ENCODE measurements at places on chromosomes 4 and X. TPM values are rescaled to one million over a fixed set of nuclear protein-coding genes. Genes with fewer than 3 reads are reported as not detected.
A peak's percentile ranks its signal among the peaks of the same experiment; 100 is the strongest.

GRCh38 chr4:42655269-42655637 is 1.7 kb downstream of the ATP8A1 start:
- no peak for DNase-seq

DNA sequence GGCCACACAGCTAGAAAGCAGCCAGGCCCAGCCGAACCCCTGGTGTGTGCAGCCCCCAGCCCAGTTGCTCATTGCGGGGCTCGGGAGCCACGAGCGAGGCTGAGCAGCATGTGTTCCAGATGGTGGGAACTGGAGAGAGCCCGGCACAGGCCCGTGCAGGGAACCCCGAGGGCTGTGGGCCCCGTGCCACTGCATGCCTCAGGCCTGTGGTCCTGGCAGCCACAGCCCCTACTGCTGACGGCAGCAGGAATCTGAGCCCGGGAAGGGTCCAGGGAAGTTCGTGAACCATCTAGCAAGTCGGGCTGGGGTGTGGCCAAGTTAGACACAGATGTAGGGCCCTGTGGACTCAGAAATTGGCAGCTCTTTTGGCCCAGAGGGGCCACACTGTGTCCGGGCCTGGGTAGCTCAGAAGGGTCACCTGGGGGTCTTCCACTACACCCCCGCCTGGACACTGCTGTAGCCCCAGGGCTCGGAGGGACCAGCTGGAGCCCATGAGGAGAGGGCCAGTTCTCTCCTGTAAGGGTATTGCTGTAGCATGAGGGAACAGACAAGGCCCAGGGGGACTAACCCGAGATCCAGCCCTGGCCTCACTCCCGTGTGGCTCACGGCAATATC is 12.1 kb downstream of the HTRA3 start:
- peak; percentile 74 for DNase-seq

DNA sequence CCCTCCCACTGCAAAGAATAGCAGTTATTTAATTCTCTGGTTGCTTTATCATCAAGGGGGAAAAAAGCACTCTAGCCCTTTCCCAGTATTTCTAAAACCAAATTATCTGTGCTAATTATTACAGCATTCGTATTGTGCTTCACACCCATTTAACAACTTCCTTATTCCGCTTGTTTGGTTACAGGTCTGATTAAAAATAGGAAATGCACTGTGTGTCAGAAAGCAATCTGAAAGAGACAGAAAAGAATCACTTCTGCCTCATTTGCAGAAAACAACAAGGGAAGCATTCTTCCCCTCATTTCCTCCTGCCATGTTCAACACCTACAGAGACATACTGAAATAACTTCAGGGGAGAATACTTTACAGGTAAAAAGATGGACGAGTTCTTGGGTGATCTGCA is 114.9 kb upstream of the MAP3K15 start:
- no peak for DNase-seq

DNA sequence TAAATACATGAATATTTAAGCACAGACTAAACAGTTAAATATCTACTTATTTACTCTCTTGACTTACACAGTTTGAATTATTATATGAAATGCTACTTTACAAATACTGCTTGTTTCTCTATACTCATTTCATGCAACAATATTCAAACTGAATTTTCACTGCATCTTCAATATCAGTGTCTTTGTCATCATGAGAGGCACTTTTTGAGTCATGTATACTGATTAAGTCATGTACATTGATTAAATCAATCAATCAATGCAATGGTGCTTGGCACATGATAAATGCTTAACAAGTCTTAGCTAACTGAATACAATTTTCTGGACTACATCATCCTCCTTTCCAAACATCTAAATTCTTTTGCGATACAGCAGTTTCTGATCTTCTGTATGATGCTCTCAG is 67.1 kb downstream of the CHM start:
- DNase-seq = no peak

PNMA5 gene
- not detected for total RNA-seq

DNA sequence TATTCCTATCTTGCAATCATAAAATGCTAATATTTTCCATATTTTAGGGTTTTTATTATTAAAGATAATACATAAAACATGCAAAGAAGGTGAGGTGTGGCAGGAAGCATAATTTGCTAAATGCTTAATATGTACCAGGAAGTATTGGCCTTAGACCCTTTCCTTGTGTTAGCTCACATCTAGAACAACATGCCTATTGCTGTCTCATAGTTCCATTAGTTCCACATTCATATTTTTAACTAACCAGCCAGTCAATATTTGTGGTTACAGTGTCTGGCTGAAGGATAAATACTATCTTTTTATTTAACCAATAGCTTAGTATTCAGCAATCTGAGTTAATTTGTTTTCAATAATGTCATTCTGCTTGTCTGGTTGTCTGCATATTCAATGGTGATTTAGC is 432.6 kb downstream of the INPP4B start:
- DNase-seq = no peak

GAGE12E gene
- total RNA-seq = not detected

IBSP gene
- not detected for total RNA-seq

- peak; percentile 22 for DNase-seq
Observed at GRCh38 chr4:143240939-143241679, 56.4 kb downstream of the USP38 start.

DNA sequence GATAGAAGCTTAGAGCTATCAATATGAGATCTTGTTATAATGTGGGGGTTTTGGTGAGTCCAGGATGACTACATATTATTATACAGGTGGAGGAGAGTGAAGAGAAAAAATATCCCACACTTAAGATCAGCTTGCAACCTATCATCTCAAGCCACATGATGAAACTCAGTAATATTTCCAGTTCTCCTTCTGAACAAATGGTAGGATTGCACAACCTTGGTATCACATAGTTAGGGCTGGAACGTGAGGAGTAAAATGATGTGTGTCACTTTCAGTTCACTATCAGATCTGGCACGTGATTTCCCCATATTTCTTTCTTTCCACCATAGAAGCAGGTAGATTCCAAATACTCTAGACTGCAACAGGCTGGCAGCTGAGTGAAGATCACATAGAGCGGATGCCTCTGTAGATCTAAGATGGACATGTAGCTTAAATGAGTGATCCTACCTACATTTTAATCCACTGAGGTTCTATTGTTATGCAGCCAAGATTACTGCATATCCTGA is 150.6 kb upstream of the ANKRD50 start:
- no peak for DNase-seq

- DNase-seq = no peak
Observed at GRCh38 chr4:41534404-41534803, 3.6 kb upstream of the LIMCH1 start.

DNA sequence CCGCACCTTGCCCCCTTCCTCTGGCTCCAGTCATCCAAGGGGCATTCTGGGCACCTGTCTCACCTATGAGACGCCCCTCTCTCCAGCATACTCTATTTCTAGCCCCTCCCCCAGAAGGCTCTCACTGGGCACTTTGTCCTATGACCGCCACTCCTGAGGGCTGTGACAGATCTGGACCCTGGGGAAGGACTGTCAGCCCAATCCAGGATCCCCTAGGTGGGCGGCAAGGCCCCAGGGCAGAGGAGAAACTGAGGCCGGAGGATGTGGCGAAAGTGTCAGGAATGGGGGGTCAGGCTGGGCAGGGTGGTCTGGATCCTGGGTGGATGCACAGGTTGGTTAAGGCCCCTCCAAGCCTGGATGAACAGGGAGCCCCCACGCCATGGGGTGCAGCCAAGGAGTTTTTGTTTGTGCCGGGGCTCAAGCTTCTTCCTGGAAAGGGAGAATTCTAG is 16.2 kb upstream of the NAT8L start:
- no peak for DNase-seq

GRCh38 chr4:139890816-139891215 is 225.2 kb downstream of the MGST2 start:
- peak; percentile 84 for DNase-seq

GRCh38 chr4:76704133-76704881 is 193.6 kb downstream of the SOWAHB start:
- DNase-seq = peak; percentile 81

CYTL1 gene
- total RNA-seq = 1.4 TPM

POU3F4 gene
- not detected for total RNA-seq

DNA sequence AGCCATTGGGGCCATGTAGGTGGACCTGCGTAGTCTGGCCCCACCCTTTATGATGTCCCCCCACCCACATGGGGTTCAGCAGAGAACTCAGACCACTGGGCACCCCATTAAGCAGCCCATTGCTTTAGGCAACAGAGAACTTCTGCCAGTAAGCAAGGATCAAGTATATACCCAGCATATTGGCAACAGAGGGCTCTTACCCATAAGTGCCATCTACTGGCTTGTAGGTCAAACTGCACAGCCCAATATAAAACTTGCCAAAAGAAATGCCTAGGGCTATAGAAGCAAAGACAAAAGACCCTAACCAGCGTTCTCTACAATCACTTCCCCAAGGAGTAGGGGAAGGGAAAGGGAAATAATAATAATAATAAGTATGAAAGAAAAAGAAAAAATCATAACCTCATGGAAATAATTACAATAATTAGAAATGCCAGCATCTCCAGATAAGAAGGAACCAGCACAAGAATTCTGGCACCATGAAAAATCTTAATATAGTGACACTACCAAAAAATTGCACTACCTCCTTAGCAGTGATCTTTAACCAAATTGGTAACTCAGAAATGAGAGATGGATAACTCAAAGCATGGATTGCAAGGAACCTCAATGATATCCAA is 1090.7 kb downstream of the FAT4 start:
- peak; percentile 39 for DNase-seq

GRCh38 chr4:5365071-5366008 is 314.1 kb downstream of the STK32B start:
- DNase-seq = peak; percentile 97

CLCN4 gene
- total RNA-seq = 4.5 TPM

DNA sequence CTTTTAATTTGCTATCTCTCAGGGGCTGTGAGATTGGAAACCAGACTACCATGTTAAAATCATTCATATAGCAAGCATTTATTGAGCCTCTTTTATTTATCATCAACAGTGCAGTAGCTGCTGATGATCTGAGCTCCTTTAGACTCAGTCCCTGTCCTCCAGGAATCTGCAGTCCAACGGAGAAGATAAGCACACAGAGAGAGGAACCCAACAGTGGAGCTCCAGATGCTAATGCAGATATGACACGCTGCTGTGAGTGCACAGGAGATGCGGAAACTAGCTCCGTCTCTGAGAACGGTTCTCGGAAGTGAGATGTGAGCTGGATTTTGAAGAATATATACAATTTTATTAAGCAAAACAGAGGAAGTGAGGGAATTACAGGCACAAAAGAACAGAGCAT is 35.4 kb downstream of the DCHS2 start:
- no peak for DNase-seq

CXCR3 gene
- not detected for total RNA-seq

PARM1 gene
- total RNA-seq = under 0.01 TPM

BGN gene
- 11.3 TPM for total RNA-seq

CXCL3 gene
- not detected for total RNA-seq

DNA sequence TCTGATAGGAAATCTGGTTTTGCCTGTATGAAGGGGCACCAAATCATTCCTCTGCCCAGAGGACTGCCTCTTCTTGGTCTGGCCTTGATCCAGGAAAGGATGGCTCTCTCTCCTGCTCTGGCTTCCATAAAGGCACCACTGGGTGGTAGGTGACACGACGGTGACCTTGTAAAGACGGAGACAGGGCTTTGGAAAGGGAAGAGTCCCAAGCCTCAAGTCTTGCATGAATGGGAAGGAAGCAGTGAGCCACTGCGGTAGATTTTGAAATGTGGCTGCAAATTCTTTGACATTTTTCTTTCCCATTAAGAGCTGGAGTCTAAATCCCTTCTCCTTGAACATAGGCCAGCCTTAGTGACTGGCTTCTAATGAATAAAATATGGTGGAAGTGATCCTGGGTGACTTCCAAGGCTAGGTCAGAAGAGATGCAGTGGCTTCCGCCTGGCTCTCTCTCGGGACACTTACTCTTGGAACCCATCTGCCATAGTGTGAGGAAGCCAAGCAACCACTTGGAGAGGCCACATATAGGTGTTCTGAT is 347.4 kb downstream of the BCOR start:
- DNase-seq = no peak

DNA sequence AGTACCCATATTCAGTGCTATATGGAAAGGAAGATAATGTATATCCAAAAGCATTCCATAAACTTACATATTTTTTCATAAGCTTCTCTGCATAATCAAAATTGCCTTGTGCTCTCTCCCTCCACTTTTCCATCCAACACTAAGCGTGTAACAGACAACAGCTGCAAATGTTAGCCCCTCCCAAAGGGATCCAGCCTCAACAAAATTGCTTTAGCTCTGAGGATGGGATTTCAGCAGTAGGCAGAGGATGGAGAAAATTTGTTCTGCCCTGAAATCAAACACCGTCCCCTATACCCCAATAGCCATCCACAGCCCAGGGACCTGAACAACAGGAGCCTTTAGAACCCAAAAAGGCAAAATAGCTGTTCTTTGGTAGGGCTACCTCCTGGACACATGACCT is 28.8 kb upstream of the FGF13 start:
- no peak for DNase-seq

DNA sequence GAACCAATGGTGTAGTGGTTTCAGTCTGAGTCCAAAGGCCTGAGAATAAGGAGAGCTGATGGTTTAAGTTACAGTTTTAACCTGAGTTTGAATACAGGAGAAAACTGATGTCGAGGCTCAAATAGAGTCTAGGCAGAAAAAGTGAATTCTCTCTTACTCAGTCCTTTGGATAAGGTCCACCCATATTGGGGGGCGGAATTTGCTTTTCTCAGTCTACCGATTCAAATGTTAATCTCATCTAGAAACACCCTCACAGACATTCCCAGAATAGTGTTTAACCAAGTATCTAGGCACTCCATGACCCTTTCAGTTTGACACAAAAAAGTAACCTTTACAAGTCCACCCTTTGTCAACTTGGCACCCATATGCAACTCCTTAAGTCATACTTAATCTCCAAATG is 216.0 kb downstream of the GRID2 start:
- DNase-seq = no peak

FGFBP1 gene
- not detected for total RNA-seq

MEPE gene
- total RNA-seq = not detected

DNA sequence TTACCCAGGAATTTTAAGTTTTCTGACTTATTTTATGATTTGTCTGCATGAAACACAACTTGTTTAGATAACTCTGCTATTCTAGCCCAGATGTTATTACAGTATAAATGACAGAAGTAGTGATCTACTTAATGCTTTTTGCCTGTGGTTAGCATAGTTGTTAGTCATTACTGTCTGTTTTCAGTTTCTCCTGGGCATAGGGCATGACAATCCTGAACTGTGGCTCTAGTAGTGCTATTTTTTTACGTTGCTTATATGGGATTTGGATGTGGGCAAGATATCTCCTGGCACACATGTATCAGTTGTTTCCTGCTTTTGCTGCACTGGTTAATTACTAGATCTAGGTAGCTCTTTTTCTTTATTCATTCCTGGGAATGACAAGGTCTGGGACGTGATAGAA is 1005.8 kb downstream of the PCDH18 start:
- DNase-seq = no peak

TAF7L gene
- 0.28 TPM for total RNA-seq

GPR143 gene
- not detected for total RNA-seq

DNA sequence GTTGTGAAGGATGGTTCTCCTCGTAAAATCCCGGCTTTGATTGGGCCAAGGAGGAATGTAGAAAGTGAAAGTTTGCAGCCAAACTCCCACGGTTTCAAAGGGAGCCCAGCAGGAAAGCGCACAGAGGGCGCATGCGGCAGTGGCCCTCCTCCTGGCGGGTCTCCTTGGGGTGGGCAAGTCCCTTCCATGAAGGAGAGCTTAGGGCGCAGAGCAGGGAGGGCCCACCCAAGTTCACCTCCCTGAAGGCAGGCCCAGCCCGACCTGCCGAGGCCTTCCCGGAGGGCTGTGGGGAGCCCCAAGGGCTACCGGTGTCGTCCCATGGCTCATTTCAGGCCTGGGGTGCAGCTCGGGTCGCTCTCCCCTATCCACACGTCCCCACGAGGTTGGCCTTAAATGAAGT is 2.0 kb downstream of the PDZD4 start:
- no peak for DNase-seq

- DNase-seq = peak; percentile 73
Observed at GRCh38 chr4:153142700-153143438, 61.4 kb upstream of the TRIM2 start.
